Lung (tissue), 17 donors: ENCODE measurements at places on chromosomes 7 and 10. TPM values are rescaled to one million over a fixed set of nuclear protein-coding genes. Genes with fewer than 3 reads are reported as not detected.
A peak's percentile ranks its signal among the peaks of the same experiment; 100 is the strongest.

DNA sequence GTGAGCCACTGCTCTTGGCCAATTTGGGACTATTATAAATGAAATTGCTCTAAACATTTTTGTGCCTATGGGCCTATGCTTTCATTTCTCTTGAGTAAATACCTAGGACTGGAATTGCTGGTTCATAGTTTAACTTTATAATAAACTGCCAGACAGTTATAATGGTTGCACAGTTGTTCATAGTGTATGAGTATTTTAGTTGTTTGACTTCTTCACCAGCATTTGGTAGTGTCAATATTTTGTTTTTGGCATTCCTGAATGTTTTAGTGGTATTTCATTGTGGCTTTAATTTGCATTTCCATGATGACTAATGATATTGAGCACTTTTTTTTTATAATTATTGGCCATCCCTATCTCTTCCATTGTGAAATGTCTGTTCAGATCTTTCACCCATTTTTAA is 29.5 kb downstream of the PLEKHA8 start:
- DNase-seq: peak; percentile 11

DNA sequence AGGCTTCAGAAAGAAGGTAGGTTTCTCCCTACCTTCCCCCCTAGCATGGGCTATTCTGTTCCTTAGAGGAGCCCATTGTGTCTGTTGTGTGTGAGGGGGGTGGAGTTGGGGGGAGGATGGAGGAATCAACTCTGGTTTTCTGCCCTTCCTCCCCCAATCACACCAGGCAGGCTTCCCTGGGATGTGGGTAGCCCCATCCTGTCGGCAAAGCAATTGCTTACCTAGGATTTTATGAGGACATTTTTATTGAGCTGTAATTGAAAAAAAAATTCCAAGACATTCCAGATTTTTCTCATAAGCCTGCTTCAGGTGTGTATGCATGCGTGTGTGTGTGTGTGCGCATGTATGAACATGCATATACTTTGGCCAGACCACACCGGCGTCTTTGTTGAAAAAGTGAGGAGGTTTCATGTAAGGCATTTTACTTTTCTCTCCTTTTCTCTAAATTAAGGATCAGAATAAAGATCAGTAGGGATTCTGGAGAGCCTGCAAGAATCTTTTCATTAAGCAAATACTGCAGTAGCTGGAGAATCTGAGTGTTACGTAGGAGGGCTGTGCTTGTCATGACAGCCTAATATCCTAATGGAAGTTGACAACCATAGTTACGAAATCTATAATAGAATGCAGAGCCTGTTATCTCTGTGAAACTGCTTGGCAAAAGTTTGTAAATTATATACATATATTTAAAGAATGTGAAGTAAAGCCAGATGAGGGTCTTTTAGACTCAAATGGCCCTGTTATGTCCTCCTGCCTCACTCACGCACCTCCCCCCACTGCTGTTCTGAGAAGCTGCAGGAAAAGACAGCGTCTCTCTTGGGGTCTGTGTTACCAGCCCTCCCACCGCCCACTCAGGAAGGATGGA is 27.3 kb upstream of the SAMD8 start:
- peak; percentile 79 for DNase-seq

FBXL13 gene
- polyA plus RNA-seq: 1.4 TPM

ADCY1 gene
- polyA plus RNA-seq: 0.22 TPM

- DNase-seq: no peak
Measured at GRCh38 chr7:105210721-105211205, 178.0 kb downstream of the SRPK2 start.

RHOBTB1 gene
- polyA plus RNA-seq: 5.1 TPM

DNA sequence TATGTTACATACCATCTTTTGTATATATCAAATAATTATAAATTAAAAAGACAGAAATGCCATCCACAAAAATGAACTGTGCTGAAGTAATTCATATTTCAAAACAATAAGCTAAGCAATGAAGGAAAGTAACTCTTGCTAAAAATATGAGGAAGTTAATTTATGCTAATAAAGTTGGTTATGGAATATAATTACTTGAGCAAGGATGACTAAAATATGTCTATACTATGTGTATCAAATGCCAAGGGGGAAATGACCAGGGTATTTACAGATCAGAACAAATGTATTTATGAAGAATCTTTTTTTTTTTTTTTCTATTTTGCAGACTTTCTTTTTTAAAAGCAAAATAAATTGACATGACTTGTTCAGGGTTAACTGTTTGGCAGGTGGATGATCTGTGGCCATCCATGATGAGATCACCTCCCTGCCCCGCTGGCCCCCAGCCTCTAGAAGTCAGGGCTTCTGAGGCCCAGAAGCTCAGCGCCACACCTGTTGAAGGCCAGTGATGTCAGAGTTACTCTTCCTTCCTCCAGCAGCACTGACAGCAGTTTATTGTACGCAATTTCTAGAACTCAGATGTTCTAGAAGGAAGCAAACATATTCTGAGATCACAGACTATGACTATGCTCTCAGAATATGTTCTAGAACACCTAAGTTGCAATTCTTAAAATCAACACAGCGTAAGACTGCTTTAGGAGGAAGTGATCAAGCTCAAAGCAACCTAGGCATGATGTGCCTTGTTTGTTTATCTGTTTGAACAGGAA is 196.1 kb upstream of the KLF14 start:
- DNase-seq: no peak

GRCh38 chr10:310976-311639 is 175.9 kb downstream of the ZMYND11 start:
- DNase-seq: no peak

GRCh38 chr7:50119815-50120637 is 27.0 kb upstream of the ZPBP start:
- no peak for DNase-seq

GRCh38 chr7:151572136-151572535 is 52.4 kb upstream of the RHEB start:
- DNase-seq: no peak

BTBD16 gene
- polyA plus RNA-seq: 0.03 TPM
